NCI-H446 (cell line): ENCODE measurements at places on chromosomes 6 and 20.

- no peak for DNase-seq
Observed at GRCh38 chr6:89492025-89492640, 59.2 kb downstream of the ANKRD6 start.

GRCh38 chr20:38434301-38434741 is 807 bp downstream of the SNHG17 start:
- no peak for DNase-seq

GRCh38 chr6:84353459-84354423 is 126.3 kb upstream of the CEP162 start:
- no peak for DNase-seq

- no peak for DNase-seq
Observed at GRCh38 chr6:163327165-163327880, 87.2 kb upstream of the QKI start.

DNA sequence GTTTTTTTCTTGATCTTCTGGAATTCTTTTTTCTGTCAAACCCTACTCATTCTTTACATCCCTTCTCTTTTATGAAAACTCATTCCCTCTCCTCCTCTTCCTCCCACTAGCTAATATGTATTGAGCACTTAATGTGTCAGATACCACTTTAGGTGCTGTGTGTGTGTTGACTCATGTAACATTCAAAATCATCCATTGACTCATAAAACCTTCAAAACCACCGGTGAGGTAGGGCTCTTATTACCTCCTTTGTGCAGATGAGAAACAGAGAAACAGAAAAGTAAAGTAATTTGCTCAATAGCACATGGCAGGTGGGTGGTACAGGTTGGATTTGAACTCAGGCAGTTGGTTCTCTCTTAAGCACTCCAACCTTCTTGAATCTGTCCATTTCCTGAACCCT is 136.3 kb upstream of the NEDD9 start:
- no peak for DNase-seq

GRCh38 chr20:48129345-48129942 is 344.2 kb upstream of the SULF2 start:
- DNase-seq = no peak

- DNase-seq = no peak
Observed at GRCh38 chr20:4763723-4764510, 42.2 kb downstream of the PRND start.

DNA sequence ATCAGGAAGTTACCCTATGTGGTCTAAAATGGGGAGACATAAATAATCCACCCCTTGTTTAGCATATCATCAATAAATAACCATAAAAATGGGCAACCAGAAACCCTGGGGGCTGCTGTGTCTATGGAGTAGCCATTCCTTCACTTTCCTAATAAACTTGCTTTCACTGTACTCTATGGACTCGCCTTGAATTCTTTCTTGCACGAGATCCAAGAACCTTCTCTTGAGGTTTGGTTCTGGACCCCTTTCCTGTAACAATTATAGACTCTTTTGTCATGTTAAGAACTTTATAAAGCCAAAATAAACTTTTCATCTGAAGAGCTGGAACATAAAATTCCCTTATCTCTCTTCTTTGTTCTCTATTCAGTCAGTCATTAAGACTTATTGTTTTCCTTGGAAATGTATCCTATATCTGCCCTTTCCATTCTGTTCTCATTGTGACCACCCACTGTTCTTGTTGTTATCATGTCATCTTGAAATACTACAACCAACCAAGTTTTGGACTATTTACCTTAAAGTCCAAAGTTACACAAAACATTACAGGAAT is 29.3 kb upstream of the ZBTB24 start:
- no peak for DNase-seq

DNA sequence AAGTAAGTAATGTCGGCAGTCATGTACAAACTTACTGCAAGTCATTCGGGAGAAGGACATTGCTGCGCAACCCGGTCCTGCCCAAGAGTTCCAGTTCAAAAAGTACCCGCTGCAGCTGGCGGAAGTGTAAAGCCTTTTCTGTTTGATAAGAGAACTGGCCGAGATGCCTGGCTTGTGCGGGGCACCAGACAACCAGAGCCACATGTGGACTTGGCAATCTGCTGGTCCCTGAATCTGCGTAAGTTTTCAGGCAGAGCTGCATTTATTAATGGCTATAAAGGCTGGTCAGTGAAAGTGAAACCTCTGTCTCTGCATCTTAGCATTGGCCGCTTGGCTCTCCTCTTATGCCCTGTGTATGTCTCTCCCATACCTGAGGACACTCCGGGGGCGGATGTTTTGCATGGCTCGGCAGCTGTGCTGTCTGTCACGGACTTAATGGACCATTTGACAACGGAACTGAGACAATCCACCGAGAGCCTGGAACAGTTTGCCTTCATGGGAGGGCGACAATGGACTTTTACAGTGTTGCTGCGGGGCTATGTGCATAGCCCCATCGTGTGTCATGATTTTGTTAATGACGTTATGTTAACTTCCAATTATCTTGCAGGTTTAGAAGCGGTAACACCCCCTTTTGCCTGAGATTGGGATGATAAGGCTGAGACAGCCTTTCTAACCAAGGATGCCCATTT is 19.8 kb upstream of the RGS17 start:
- DNase-seq = no peak

DNA sequence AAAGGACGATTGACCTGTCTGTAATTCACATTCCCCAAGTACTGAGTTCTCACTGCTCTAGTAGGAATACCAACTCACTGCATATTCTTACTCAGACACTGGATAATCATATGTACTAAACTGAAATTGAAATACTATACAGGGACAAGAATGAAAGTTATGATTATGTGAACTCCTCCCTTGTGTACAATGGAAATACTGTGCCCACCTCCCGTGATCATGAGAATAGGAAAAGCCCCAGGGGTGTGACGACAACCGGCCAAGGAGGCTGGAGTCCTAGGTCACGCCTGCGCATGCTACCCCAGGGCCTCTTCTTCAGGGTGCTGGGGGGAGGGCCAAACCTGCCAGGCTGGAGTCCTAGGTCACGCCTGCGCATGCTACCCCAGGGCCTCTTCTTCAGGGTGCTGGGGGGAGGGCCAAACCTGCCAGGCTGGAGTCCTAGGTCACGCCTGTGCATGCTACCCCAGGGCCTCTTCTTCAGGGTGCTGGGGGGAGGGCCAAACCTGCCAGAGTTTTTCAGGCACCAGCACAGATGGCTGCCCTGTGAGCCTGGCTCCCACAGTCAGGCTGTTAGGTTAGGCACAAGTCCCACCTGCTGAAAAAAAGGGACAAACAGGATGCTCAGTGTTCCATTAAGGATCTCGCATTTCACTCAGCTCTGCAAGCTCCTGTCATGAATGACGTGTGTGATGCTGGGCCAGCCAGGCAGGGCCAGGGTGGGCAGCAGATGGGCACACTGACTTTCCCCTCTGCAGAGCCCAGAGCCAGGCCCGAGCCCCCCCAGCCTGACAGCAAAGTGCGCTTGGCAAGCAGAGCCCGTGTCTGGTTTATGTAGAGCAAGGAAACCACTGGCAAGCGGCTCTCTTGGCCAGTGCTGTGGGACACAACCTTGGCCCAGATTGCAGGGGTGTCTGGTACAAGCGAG is 107.7 kb downstream of the FOXF2 start:
- peak; percentile 75 for DNase-seq

DNA sequence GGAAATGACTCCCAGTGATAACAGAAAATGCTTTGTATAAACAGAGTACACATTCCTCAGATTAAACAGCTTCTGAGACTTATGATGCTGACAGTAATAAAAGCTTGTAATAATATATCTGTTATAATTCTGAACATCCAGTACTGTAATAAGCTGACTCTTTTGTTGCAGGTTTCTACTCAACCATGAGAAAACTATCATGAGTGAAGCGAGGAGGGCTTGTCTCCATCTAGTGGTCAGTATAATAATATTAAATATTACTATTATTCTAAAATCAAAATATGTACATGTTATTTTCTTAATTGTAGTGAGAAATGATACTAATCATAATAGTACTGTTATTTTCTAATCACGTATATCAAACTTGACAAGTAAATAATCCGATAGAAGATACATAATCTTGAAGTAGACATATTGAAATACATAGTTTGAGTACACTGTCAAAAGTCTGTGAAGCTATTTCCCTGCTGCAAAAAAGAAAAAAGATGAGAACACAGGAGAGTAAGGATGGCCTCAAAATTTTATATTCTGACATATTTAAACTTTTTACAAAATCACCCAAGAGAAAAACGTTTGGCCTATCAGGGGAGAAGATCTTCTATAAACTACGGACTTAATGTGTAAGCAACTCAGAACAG is 183.1 kb downstream of the MOXD1 start:
- peak; percentile 31 for DNase-seq

DNA sequence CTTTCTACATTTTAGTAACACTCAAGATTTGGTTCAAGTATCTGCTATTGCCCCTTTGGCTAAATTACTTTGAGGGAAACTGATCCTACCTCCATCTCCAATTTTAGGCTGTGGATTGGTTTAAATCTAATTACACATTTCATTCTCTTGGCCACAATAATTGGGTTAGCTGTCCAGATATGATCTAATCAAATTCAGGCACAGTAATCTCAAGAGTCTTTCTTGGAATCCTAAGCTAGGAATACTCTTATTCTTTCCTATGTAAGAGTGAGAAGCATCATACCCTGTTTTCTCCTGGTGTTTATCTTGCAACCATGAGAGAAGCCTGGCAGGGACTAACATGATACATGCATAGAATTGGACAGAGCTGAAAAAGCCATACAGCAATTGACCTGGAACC is 300.4 kb upstream of the MARCKS start:
- DNase-seq = no peak

DNA sequence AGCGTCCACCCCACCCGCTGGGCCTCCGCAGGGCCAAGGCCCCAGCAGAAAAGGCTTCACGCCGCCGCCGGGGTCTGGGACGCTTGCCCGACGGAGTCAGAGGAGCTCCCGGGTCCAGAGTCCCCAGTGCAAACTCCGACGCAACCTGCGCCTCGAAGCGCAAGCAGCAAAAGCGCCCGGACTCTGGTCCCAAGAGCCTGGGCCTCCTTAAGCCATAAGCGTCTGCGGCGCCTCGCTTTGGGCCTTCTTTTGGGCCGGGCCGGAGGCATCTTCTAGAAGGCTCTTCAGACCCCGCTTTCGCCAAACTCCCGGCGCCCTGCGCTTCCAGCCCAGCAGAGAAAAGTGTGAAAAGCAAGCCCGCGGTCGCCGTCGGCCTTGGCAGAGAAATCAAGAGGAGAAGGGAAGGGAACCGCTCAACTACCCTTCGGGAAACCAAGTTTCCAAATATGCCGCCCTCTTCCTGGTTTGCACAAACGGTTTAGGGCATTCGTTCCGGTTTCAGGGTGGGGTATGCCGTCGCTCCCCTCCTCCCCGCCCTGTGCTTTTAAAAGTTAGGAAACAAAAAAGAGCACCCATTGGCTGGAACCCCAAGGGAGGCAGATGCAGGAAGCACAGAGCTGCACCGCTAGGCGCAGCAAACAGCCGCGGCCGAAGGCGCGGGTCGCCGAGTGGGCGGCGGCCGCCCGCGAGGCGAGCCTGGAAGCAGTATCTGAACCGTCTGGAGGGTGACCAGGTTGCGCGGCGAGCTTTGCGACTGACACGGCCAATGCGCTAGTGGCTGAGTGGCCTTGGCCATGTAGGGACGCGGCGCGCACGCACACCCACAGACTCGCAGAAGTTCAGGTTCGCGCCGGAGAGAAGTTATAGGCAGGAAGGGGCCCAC is 1.2 kb downstream of the TBX18 start:
- DNase-seq = no peak

GRCh38 chr20:16821211-16822089 is 73.3 kb downstream of the OTOR start:
- peak; percentile 17 for DNase-seq

DNA sequence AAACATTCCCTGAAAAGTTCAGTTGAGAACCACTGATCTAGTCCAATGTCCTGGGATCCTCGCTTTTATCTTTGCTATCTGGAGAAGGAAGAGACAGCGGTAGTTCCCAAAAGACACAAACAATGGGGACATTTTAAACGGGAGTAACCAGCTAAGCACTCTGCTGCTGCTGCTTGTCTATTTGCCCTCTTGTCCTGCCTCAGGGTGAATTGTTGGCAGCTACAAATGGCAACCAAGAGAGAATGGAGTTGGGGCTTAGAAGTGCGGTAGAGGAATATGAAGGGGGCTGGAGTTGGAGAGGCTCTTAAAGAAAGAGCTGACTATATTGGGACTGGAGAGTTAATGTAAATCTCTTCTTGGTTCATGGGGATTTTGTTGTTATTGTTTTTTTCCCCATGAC is 6.5 kb upstream of the ZSWIM1 start:
- no peak for DNase-seq

DNA sequence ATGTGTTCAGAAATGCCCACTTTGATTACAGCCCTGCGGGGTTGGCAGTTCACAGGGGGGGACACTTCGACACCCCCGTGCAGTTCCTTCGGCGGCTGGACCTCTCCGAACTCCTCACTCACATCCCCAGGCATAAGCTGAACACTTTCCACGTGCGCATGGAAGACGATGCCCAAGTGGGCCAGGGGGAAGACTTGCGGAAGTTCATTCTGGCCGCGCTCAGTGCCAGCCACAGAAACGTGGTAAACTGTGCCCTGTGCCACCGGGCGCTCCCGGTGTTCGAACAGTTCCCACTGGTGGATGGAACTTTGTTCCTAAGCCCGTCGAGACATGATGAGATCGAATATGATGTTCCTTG is 32.1 kb downstream of the HECA start:
- no peak for DNase-seq

DNA sequence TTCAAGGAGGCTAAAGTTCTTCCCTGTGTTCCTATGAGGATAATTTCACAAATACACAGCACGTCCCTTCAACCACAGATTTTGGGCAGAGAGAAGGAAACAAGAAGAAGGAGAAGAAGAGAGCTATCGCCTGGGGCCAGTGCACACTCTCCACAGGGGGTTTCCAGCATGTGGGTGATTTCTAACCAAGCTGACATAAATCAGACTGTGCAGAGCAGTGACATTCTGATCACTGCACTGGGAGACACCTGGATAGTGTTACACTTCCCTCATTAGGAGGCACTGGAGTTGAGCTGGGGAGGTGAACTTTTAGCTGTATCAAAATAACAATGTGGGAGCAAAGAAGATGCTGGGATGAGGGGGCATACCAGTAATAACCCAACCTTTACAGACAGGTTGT is 71.8 kb upstream of the CENPW start:
- DNase-seq = no peak

- peak; percentile 30 for DNase-seq
Observed at GRCh38 chr6:111534231-111534751, 51.3 kb upstream of the REV3L start.

- no peak for DNase-seq
Observed at GRCh38 chr6:9875605-9876353, 539.1 kb downstream of the TFAP2A start.

GRCh38 chr6:124943658-124944057 is 18.6 kb upstream of the RNF217 start:
- DNase-seq = no peak

DNA sequence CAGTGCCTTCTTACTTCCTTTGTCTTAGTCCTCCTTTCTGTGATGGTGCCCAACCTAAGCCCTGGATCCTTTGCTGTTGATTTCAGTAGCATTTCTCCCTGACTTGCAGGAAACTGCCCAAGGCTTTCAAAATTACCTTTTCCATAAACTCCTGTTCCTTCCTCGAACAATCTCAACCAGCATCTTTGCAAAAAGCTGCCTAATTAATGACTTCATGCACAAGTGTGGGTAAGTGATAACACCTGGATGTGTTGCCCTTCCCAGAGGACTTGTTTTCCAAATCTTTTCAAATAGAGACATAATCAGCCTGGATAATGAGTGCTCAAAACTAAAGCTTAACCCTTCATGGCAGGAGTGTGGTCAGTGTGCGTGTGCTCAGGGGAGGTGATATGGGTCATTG is 118.0 kb downstream of the PCSK2 start:
- DNase-seq = no peak

- no peak for DNase-seq
Observed at GRCh38 chr6:29791162-29791561, 36.5 kb upstream of the HLA-G start.

- no peak for DNase-seq
Observed at GRCh38 chr20:32516583-32517517, 68.3 kb downstream of the NOL4L start.
